Mammary microvascular endothelial cell (primary cell): ENCODE measurements at places on chromosomes 7 and 10. TPM values are rescaled to one million over a fixed set of nuclear protein-coding genes. Genes with fewer than 3 reads are reported as not detected.

The GSAP gene
- total RNA-seq, result 1.7 and 3.7 TPM in 2 replicates

The UPK3B gene
- total RNA-seq, result 1.1 TPM in 1 of 2 replicates, not detected in the other

The SPDYE1 gene
- total RNA-seq, result not detected in 2 replicates

The PNLIP gene
- not detected in 2 replicates for total RNA-seq

The GNAT3 gene
- not detected in 2 replicates for total RNA-seq

The DRGX gene
- total RNA-seq, result not detected in 2 replicates

The DCLRE1A gene
- total RNA-seq, result 4.2 and 5.5 TPM in 2 replicates

The PNLIPRP1 gene
- not detected in 2 replicates for total RNA-seq

The RBP3 gene
- total RNA-seq, result not detected in 2 replicates

The TCAF2 gene
- 16.5 and 19.4 TPM in 2 replicates for total RNA-seq

The HOXA1 gene
- total RNA-seq, result 2.3 and 3.0 TPM in 2 replicates

The SUGCT gene
- total RNA-seq, result 1.6 TPM in 1 of 2 replicates, not detected in the other
